Stimulated activated CD8-positive, alpha-beta memory T cell treated with anti-CD3 and anti-CD28 coated beads, Interleukin-12 subunit alpha, Interleukin-12 subunit beta, amount 100 ng/mL, for 4 hours (primary cell): ENCODE measurements at places on chromosomes 7 and 10.

GRCh38 chr7:49174396-49174795 lies 250.0 kb downstream of the CDC14C start:
- DNase-seq, result no peak

- no peak for DNase-seq
Measured at GRCh38 chr7:43244784-43245183, 132.3 kb downstream of the HECW1 start.

- no peak for DNase-seq
Measured at GRCh38 chr7:21960922-21961321, 15.2 kb upstream of the CDCA7L start.

GRCh38 chr7:114759347-114760062 lies 162.4 kb upstream of the MDFIC start:
- DNase-seq, result no peak

GRCh38 chr7:27096768-27097514 lies 1.1 kb upstream of the HOXA1 start:
- no peak for DNase-seq

DNA sequence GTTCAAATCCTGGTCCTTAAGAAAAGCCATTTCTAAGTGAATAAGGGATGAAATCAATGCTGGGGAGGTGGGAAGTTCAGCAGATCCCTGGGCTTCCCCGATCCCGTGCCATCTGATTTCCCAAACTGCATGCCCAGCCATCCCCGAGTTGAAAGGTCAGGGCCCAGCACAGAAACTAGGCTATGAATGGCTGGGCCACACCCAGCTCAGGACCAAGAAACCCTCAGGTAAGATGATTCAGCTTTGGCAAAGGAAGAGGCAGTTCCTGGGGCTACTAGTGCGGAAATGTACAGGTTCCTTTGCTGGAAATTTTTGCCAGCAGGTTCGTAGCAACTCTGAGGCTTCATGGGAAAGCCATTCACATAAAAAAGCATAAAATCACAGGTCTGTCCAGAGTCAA lies 182.7 kb downstream of the FAM107B start:
- DNase-seq, result no peak

DNA sequence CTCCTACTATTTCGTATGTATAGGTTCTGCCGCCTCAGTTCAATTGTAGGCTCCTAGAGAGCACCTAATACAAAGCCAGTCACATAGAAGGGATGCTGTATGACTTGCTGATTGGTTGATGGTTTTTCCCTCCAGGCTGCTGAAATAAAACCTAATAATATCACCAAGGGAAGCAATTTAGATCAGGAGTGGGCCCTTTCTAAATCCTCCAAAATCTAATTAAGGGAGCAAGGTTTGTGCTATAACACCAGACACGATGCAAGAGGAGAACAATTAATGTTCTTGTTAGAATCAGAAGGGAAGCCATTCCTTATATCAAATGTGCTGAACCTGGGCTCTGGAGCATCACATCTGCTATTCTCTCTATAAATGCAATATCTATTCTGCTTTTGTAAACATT lies 42.0 kb upstream of the SLC13A1 start:
- no peak for DNase-seq

DNA sequence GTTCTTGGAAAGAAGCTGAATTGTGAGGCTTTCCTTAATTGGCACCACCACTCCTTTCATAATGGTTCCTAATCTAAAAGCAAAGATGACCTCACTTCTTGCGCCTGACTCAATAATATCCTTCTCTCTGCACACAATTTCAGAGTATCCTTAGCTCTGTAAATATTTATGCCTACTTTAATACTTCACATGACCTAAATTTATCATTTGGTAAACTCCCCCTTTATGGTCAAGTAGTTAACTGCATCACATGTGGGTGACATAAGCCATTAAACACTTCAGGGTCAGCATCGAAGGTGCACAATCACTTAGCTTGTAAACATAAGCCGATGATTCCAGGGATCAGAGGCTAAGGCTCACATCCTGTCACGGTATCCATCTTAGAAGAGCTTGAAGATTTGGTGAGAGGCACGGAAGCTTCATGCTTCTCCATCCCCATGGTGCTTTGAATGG lies 7.3 kb upstream of the RHOBTB1 start:
- no peak for DNase-seq

DNA sequence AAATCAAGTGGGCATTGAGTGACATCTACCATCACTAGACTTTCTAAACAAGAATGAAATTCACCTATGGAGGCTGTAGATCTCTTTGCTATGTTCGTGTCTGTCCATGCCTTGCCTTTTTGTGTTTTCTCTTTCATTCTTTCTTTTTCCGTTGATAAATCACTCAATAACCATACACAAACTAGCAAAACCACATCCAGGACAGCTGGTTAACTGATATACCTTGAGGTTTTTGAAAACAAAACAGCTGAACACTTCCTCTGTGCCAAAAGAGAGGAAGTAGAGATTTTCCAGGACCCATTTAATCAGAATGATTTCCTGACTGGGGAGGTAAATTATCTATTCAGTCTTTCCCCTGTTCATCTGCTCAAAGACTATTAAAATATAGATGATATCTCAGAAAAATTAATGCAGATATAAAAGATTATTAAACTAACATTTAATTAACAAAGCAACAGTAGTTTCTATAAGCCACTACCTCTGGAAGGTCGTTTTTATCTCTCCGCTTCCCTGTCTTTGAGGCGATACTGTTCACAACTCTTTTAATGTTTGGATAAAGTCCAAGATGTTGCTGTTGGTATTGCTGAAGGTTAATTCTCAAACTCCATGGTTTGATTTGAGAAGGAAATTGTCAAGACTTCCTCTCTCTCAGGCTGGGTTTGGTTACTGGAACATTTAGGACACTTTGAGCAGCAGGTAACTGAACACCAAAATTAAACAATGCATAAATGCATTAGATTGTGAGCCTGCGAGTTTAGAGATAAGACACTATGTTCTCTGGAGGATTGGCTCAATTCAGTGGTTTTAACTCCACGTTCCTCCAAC lies 24.4 kb upstream of the C10orf67 start:
- DNase-seq, result no peak

DNA sequence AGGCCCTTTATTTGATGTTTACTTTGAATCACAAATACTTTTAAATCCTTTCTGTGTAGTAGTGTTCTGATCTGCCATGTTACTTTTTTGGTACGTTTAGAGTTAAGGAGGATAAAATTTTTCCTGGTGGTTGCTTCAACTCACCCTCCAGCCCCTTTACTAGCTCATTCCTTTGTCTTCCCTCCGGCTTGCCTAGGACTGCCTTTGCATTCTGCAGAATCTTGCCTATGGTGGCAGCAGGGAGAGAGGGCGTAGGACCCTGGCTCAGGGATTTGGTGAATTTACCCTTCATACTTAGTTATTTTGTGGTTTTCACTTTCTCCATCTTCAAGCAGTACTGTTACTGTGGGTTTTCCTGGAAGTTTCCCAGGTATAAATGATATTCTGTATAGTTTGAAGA lies 833.5 kb downstream of the XPNPEP1 start:
- no peak for DNase-seq

- DNase-seq, result no peak
Measured at GRCh38 chr7:37433166-37433565, 15.5 kb downstream of the ELMO1 start.
